Stimulated activated CD4-positive, alpha-beta T cell treated with anti-CD3 and anti-CD28 coated beads, Interleukin-1b, Interleukin-23, amount 100 ng/mL, for 48 hours (primary cell): ENCODE measurements at places on chromosomes 3 and 15.

DNA sequence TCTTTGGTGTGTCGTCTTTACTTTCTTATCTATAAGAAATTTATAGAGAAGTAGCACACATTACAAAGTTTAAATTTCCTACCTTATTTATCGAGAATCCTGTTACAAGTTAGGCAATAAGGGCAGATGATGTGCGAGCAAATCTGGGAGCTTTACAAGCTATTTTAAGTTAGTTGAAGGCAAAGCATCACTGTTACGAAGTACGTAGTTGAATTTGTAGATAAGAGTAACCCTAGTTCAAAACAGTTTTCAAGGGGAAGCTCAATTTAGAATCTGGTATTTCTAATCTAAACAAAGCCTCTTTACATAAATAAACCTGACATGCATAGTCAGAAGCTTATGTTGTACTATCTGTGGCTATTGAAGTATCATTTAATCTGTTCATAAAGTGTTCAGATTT lies 8.4 kb downstream of the KBTBD8 start:
- DNase-seq: no peak

GRCh38 chr3:79039192-79039591 lies 728.6 kb downstream of the ROBO1 start:
- no peak for DNase-seq

DNA sequence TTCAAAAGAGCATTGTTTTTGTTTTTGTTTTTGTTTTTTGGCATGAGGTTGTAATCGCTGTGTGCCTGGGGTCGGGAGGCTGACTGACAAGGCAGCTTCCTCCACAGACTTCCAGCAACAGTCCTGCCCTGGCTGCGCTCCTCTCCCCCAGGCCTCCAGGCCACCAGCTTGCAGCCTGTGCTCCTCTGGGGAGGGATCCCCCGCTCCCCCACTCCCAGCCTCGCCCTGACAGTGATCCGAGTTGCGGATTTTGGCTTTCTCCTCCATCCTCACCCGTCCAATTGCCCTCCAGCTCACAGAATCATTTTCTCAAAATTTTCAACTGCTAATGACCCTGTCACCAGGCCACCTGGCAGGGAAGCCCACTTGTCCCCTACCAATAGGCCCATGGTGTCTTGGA lies 36.5 kb upstream of the PCSK6 start:
- DNase-seq: no peak

GRCh38 chr15:87959662-87960061 lies 296.9 kb downstream of the NTRK3 start:
- DNase-seq: no peak

DNA sequence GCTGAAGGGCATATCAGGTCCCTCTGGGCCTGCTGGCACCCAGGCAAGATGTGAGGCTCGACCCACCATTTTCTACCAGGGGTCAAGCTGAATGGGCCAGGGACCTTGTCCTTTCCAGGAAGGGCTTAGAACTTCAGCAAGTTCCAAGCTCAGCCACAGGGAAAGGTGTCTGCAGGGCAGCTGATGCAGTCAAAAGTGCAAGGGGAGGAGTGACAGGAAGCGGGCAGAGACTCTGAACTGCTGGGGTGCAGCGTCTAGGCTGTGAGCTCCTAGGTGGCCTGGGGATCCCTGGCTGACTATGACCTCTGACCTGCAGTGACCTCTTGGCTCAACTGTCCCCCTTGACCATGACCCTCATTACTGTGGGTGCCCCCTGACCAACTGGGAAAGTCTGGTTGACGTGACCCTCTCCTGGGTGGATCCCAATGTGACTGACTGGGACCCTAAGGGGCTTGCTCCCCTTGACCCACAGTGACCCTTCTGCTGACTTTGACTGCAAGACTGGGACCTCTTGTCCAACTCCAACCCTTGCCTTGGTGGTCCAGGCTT lies 14.4 kb upstream of the SEC13 start:
- DNase-seq: no peak

GRCh38 chr15:87118435-87118834 lies 1038.8 kb downstream of the AGBL1 start:
- no peak for DNase-seq
